ENCODE measurements at places on chromosomes 3 and 15.
A peak's percentile ranks its signal among the peaks of the same experiment; 100 is the strongest.

- H3K36me3 ChIP-seq = no peaks in the 10 kb centered on the region
- H3K4me1 ChIP-seq = no peaks in the 10 kb centered on the region
- H3K27ac ChIP-seq = no peak overlapping the region
- DNase-seq = no peak
- no peaks in the 10 kb centered on the region for H3K27me3 ChIP-seq
These were observed 935.8 kb downstream of the IGSF11 start for GRCh38 chr3:118098827-118099226.

GRCh38 chr15:74193299-74193718, 9.3 kb downstream of the STRA6 start:
- H3K4me3 ChIP-seq = no peak overlapping the region
- DNase-seq = no peak
- no peaks in the 10 kb centered on the region for H3K36me3 ChIP-seq

DNA sequence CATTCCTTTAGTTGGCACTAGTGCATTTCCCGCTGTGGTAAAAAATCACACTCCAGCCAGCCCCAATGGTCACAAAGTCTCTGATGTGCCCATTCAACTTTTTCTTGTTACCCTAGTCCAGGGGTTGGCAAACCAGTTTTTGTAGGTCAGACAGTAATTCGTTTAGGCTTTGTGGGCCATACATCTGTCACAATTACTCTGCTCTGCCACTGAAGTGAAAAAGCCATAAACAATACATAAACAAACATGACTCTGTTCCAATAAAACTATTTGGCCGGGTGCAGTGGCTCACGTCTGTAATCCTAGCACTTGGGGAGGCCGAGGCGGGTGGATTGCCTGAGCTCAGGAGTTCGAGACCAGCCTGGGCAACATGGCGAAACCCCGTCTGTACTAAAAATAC, 78.5 kb downstream of the POLR2M start:
- H3K4me1 ChIP-seq = peaks cover 25% of the 10 kb centered on the region
- no peaks in the 10 kb centered on the region for H3K36me3 ChIP-seq
- H3K4me3 ChIP-seq = no peak overlapping the region
- H3K27ac ChIP-seq = peak overlapping the region; percentile 56

DNA sequence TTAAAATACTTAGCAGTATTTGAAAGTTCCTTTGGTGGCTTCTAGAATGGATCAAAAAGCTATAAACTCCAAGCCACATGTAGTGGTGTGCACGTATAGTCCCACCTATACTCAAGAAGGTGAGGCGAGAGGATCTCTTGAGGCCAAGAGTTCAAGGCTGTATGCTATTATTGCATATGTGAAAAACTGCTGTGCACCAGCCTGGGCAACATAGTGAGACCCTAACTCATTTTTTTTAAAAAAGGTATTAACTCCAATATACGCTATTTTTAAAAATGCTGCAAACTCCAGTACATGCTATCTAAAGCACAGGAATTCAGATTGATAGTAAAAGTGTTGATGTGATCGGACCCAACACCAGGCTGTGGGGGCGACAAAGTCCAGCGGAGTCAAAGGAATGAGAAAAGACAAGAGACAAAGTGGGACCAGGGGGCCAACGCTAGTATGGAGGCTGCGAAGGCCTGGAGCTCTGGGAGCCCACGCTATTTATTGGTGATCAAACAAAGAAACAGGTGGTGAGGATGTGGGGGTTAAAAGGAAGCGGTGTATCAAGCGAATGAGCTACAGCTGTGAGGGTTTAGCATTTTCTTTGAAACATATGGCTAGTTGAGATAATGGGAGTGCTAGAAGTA, 66.6 kb downstream of the ARIH1 start:
- H3K27ac ChIP-seq = no peak overlapping the region
- H3K27me3 ChIP-seq = no peaks in the 10 kb centered on the region
- DNase-seq = no peak
- no peak overlapping the region for H3K4me3 ChIP-seq
- H3K4me1 ChIP-seq = no peaks in the 10 kb centered on the region
- peaks cover 10% of the 10 kb centered on the region for H3K36me3 ChIP-seq

DNA sequence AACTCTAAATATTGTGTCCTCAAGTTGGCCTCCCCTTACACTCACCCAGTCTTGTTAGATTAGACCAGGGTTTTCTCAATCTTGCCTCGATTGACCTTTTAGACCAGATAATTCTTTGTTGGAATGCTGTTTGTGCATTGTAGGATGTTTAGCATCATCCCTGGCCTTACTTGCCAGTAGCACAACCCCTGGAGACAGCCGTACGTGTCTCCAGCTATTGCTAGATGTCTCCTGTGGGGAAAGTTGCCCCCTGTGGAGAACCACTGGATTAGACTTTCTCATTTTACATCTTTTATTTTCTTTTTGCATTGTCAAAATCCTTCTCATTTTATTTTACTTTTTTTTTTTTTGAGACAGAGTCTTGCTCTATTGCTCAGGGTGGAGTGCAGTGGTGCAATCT, 2.2 kb downstream of the WDR6 start:
- no peaks in the 10 kb centered on the region for H3K27me3 ChIP-seq
- no peak overlapping the region for H3K27ac ChIP-seq
- peaks cover 13% of the 10 kb centered on the region for H3K36me3 ChIP-seq
- H3K4me1 ChIP-seq = no peaks in the 10 kb centered on the region
- no peak overlapping the region for H3K4me3 ChIP-seq
- no peak for DNase-seq

GRCh38 chr3:25458420-25458814, 30.4 kb downstream of the RARB start:
- H3K27ac ChIP-seq = peak overlapping the region; percentile 86
- no peak for DNase-seq
- H3K36me3 ChIP-seq = no peaks in the 10 kb centered on the region
- H3K4me3 ChIP-seq = no peak overlapping the region
- no peaks in the 10 kb centered on the region for H3K27me3 ChIP-seq

- H3K36me3 ChIP-seq = no peaks in the 10 kb centered on the region
- no peak overlapping the region for H3K27ac ChIP-seq
- H3K27me3 ChIP-seq = no peaks in the 10 kb centered on the region
- DNase-seq = no peak
- no peak overlapping the region for H3K4me3 ChIP-seq
- H3K4me1 ChIP-seq = no peaks in the 10 kb centered on the region
These were observed 68.9 kb downstream of the ARMC8 start for GRCh38 chr3:138256022-138256421.

- H3K4me1 ChIP-seq = no peaks in the 10 kb centered on the region
- H3K27me3 ChIP-seq = no peaks in the 10 kb centered on the region
- no peak overlapping the region for H3K4me3 ChIP-seq
- H3K27ac ChIP-seq = no peak overlapping the region
These were observed 53.0 kb upstream of the MME start for GRCh38 chr3:155026999-155027591.

DNA sequence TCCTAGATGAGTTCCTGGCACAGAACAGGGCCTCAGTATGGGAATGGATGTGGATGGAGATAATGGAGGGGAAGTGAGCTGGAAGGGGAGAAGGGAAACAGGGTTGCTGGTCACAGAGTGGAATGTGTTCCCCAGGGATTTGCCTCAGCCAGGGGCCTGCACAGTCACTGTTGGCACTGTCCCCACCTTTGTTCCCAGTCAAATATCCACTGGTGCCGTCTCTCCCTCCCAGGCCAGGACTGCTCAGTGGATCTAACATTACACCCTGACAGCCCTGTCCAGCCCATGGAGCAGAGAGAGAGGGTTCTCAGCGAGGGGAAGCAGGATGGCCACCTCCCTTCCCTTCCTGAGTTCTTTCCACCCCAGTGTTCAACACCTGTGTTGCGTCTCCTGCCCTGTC, 1.5 kb upstream of the PPP1R2 start:
- H3K4me1 ChIP-seq = peaks cover 51% of the 10 kb centered on the region
- no peaks in the 10 kb centered on the region for H3K27me3 ChIP-seq
- peak overlapping the region; percentile 89 for H3K27ac ChIP-seq
- no peak overlapping the region for H3K4me3 ChIP-seq
- peak; percentile 78 for DNase-seq

- no peak overlapping the region for H3K27ac ChIP-seq
- H3K36me3 ChIP-seq = no peaks in the 10 kb centered on the region
- DNase-seq = no peak
- no peak overlapping the region for H3K4me3 ChIP-seq
- H3K27me3 ChIP-seq = no peaks in the 10 kb centered on the region
These were observed 100.2 kb upstream of the FAM3D start for GRCh38 chr3:58766587-58767282.

DNA sequence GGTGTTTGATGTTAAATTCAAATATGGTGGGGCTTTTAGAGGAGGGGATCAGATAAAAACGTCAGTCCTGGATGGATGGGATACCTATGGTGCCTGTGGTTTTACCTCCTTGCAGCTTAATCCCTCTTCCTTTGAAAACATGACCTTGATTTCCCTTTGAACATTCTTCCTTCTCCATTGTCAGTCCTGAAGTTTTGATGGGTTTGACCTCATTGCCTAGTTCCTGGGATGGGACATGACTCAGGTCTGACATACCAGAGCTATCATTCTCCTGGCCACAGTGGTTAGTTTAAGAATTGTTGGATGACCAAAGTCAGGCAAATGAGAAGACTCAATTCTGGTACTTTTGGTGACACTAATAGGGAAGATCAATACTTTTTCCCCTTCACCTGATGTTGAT, 87.2 kb downstream of the PRICKLE2 start:
- peaks cover 3% of the 10 kb centered on the region for H3K36me3 ChIP-seq
- no peaks in the 10 kb centered on the region for H3K27me3 ChIP-seq
- H3K27ac ChIP-seq = no peak overlapping the region
- H3K4me3 ChIP-seq = no peak overlapping the region
- DNase-seq = no peak

Data from right atrium auricular region (tissue), 2 donors.